Astrocyte of the cerebellum (primary cell): ENCODE measurements at places on chromosomes 1 and 21.

DNA sequence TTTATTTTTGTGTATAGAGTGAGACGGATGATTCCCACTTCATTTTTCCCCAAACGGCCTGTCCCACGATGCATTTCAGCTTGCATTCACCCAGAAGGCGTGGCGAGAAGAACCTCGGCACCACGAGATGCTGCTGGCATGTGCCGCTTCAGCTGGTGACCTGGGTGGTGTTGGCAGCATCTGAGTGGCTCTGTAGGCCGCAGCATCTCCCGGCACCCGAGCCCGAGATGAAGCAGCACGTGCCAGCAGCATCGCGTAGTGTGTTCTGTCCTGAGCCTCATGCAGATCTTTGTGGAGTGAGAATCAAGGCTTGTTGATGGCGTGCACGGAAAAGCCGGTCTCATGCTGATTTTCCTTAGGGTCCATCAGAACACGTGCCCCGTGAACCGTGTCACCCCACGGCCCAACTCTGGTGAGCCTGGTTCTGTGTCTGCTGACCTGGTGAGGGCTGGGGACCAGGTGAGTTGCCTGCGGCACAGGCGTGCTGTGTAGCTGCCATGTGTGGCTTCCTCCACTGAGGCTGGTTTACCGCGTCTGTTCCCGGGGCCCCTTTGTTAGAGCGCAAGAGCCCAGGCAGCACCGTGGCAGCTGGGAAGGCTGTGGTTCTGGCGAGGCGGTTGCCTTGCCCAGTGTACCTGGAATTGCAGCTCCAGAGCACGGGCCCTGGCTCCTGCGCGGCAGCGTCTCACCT is 16.7 kb downstream of the SLX9 start:
- no peak for DNase-seq

DNA sequence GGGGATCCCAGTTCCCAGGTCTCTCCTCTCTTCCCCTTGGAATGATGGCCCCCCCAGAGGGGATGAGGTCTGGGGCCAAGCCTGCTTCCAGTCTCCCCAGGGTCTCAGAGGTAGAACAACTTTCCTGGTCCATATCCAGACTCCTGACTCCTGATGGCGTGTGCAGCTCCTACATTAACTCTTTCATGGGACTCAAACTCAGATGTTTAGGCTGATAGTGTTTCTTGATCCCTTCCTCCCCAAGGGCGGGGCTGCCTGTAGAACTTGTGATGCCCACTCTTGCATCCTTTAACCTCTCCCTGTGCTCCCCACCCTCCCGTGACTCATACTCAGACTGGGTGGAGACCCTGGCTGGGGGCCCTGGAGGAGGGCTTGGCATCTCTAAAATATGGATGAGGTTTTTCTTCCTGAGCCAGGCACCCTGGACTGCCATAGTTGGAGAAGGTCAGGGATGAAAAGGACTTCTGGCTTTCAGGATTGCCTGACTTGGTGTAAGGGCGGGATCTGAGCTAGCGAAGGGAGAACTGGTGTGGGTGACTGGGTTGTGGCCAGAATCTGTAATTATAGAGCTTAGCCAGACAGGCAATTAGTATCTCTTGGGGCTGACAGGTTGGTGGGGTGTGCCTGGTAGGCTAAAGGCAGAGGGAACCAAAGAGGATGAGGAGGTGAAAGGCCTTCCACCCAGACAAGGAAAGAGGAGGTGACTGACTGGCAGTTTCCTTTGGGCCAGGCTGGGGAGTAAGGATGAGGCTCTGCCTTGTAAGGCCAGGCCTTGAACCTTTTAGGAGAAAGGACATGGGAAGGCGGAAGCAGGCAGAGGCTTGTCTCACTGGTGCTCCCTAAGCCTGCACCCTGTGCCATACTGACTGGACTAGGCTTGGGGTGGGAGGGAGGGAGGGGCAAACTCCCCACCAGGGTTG is 1.5 kb downstream of the ATP8B2 start:
- no peak for DNase-seq

DNA sequence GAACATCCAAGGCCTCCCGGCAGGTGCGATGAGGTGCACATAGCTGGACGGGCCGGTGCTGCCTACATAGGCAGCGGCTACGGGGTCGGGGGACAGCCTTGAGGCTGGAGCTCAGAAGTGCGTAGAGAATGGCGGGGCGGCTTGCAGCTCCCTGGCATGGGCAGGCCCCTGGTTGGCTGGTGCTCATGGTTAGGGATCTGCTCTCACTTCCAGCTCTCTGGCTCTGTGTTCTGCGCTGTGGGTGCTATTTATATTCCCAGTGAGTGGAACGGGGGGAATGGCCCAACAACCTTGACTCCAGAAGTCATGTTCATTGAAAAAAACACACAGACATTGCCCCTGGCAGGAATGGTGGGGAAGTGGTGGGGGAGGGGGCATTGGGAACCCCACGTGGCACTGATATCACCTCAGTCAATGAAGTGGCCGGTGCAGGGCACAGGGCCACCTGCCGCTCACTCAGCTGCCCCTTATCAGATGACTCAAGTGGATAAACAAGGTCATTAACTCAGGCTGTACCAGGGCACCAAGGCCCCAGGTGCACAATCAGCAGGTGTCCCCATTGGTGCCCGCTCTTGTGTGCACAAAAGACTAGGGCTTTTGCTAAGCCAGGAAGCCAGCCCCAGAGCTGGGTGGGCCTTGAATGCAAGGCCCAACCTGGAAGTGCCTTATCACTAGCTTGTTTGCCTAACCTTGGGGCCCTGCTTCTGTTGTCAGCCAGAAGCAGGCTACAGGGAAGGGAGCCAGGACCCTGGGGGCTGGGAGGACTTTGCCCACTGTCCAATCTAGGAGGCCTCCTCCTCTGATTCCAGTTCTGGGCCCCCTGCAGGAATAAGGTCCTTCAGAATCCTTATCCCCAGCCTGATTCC is at the start of gene NR0B2:
TSS of gene NR0B2 (minus strand) at position 222 of the 866 bp plus-strand sequence. CDS start at position 187, 35 bp downstream.
- DNase-seq: no peak

DNA sequence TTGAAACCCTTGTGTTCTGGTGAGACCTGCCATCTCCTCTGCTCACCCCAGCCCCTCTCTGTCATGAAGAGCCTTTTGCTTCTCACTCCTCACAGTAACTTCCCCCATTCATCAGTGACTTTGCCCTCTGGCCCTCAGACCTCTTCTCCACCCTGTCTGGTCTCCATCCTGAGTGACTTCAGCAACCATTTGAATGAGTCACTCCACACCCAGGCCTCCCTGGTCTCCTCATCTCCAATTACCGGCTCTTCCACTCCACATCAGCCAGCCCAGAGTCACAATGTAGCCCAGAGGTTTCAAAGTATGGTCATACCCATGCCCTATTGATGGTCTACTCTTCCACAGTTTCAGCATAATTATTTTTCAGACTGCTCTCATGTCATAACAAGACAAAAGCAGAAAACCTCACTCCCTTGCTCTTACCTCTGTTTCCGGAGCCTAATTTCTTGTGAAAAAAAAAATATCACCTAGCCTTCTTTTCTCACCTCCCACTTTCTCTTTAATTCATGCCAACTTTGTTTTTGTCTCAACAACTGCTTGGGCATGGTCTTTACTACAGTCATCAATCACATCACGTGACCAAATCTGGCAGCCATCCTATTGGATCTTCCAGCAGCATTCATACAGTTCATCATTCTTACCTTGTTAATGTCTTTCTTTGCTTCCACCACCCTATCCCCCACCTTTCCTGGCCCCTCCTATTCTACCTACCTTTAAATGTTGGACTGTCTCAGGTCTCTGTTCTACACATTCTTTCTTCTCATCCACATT is 35.6 kb upstream of the NEK7 start:
- peak; percentile 11 for DNase-seq
